ENCODE measurements at places on chromosomes 4 and X. TPM values are rescaled to one million over a fixed set of nuclear protein-coding genes. Genes with fewer than 3 reads are reported as not detected.

GRCh38 chr4:128837679-128838078 is 28.2 kb downstream of the JADE1 start:
- DNase-seq: no peak

DNA sequence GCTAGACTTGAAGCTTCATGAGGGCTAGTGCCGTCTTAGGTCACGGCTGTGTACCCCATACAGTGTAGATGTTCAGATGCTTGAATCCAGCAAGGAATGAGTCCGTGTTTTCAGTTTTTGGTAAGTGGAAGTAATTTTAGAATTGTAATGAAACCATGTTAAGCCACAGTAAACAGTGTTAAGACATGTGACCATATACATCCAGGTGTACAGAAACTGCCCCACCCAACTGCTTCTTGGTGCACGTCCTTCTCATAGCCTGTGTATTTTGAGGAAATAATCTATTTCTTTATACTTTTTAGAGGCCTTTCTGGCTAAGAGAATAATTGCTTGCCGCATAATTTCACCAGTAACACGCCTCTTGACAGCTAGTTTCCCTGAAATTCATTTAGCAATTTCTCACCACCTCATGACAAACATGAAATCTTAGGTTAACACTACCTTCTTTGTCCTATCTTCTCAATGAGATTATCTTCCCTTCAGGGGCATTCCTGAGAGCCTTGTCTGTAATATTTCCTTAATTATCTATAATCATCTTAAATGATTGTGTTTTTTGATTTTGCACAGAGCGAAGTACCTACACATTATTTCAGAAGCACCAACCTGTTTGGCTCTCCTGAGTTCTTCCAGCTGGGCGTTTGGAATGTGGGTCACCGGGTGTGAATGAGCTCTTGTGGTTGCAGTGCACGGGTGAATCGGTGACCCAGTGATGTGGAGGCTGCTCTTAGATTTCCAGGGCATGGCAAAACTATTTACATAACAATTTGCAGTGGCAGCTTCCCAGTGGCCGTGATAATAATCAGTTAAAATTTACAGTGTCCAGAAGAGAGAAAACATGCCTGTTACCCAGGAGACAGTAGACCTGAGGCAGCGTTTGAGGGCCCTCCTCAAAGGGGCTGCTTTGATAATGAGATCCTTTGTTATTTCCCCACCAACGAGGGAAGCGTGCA is 50.2 kb upstream of the TADA2B start:
- no peak for DNase-seq

DNA sequence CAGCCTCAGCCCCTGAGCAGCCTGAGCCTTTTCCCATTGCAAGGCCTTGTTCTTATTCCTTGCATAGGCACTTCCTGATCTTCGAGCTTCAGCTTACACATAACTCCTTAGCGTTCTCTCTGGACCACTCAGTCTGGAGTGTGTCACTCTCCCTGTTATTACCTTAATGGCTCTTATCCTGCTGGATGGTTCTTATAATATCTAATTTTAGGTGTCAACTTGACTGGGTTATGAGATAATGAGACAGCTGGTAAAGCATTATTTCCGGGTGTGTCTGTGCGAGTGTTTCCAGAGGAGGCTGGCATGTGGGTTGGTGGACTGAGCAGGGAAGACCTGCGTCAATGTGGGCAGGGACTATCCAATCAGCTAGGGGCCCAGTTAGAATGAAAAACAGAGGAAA is 75.7 kb downstream of the HAUS3 start:
- DNase-seq: no peak

- DNase-seq: no peak
These were observed 383.9 kb downstream of the RPA4 start for GRCh38 chrX:97267396-97268181.

DNA sequence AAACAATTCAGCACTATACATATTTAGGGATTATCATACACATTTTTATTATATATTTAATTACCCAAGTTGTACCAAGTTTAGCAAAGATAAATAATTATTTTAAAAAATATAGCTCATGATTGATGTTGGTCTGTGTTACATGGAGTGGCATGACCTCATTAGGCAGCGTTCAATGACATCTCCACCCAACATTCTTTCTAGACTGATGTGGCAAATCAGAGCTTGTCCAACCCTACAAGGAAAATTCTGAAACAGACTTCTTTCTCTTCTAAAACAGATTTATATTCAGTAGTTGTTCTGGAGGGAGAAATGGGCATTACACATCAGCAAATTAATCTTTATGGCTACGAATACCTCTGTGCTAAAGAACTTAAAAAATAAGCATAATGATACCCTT is 189.7 kb downstream of the PDGFC start:
- DNase-seq: no peak

DNA sequence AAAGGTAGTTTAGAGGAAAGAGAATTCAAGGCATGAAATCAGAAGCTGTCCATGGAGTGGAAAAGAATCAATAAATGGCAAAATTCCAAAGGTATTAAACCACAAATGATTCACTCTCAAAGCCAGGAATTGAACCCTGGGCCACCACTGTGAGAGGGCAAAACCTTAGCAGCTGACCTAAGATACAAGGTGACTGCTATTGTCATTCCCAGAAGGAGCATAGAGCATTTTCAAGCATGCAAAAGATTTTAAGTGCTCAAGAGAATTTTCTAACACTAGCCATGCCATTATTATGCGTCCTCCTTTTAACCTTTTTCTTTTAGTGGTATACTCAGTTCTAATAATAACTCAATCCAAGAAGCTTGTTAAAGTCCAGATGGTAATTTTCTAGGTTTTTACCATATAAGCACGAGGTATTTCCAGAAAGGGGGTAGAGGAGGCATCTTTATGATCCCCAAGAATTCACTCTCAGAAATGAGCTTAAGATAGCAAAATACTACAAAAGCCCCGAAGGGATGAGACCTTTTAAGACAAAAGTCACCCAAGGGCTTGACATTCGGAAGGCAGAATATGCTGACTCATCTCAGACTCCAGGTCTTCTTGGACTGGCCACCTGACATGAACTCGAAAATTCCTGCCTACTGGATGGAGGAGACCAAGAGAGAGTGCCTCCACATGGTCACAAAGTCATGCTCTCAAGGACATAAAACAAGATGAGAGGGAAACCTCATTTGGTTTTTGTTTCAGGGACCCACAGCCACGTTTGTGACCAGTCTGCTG is 13.8 kb upstream of the PAGE5 start:
- DNase-seq: no peak

GRCh38 chr4:54185044-54185780 is 43.9 kb upstream of the PDGFRA start:
- DNase-seq: no peak

GRCh38 chr4:57109411-57109846 is 756 bp downstream of the IGFBP7 start:
- no peak for DNase-seq

- no peak for DNase-seq
These were observed 236.7 kb upstream of the PGRMC2 start for GRCh38 chr4:128524311-128524710.

GRCh38 chr4:165359506-165359905 is 19.3 kb upstream of the CPE start:
- DNase-seq: no peak

DNA sequence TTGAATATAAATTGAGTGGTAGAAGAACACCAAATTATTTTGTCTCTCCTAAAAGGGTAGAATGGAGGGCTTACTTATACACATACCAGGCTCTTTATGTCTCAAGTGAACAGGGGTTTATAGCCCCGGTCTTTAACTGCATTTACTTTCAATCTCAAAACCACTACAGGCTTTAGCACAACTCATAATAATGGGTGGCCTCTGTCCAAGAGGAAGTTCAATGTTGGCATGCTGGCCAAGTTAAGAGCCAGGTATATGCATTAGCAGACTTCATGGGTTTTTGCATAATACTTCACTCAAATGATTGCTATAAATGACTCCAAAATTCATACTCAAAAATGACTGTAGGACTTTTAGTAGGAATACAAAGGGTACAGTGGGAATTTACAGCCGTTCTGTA is 118.5 kb upstream of the OTUD4 start:
- no peak for DNase-seq

Gene KLF8
- total RNA-seq: 5.0 TPM

Gene SLC34A2
- not detected for total RNA-seq

DNA sequence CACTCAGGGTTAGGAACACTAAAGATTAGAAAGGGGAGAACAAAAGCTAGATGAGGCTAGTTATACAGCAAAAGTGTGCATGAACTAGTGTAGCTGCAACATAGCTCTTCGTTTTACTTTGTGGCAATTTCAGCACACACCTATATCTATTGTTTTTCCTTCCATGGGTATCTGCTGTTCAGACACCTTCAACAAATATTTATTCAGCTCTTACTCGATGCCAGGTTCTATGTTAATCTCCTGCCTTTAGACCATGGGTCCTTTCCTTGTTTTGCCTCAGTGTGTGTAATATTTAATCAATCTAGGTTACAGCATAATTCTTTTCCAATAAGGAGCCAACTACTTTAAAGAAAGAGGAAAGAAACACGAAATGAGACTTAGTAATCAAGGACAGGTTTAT is 10.4 kb upstream of the FAM9A start:
- no peak for DNase-seq

Gene SCML2
- total RNA-seq: 3.0 TPM

DNA sequence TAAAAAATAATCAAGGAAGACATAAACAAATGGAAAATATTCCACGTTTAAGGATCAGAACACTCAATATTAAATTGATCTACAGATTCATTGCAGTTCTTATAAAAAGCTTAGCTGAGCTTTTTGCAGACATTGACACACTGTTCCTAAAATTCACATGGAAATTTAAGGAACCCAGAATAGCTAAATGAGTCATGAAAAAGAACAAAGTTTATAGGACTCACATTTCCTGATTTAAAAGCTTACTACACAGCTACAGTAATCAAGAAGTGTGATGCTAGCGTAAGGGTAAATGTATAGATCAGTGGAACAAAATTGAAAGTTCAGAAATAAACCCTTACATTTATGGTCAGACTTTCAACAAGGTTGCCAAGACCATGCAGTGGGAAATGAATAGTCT is 33.1 kb downstream of the NSUN7 start:
- DNase-seq: no peak

Gene TMEM150C
- not detected for total RNA-seq

- DNase-seq: no peak
These were observed 72.1 kb upstream of the ACSL1 start for GRCh38 chr4:184897895-184898294.

- DNase-seq: no peak
These were observed 50.5 kb downstream of the IL15 start for GRCh38 chr4:141686879-141687278.

DNA sequence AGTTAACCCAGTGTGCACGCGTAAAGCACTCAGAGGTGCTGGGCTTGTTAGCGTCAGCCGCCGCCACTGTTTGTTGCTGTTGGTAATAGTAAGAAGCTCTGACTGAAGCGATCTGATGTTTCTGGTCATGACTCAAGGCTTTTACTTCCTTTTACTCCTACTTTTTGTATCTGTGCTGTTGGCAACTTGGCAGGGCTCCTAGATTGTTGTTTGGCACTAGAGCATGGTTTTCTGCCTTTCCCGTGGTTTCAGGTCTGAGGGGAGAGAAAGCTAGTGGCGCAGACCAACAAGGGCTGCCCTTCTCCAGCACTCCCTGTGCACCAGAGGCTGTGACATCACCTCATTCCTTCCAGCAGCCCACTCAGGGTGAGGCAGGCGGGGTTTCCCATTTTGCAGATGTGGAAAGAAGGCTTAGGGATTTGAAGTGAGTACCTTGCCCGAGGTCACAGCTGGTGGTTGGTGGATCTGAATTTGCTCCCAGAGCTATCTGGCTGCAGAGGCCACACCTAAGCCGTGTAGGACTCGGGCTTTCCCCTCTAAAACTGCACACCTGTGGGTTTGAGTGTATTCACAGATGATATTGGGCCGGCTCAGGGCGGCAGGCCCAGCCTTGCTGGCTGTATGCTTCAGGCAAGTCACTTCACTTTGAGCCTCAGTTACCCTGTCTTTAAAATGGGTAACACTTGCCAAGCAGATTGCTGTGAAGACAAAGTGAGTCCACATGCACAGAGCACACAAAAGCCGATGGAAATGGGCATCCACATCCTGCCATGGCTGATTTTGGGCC is 51.2 kb upstream of the TADA2B start:
- no peak for DNase-seq

GRCh38 chr4:73866246-73866645 is 2.9 kb upstream of the CXCL1 start:
- no peak for DNase-seq

Gene KDR
- total RNA-seq: not detected

GRCh38 chrX:69258893-69259292 is 93.6 kb upstream of the PJA1 start:
- no peak for DNase-seq

- peak; percentile 85 for DNase-seq
These were observed 726 bp upstream of the KANTR start for GRCh38 chrX:53093177-53093655.

- no peak for DNase-seq
These were observed 26.8 kb downstream of the TRMT2B start for GRCh38 chrX:101025126-101025525.

Gene SPANXD
- total RNA-seq: not detected
